ENCODE measurements at places on chromosomes 11 and 22.

- DNase-seq, result no peak
These were observed 1.0 kb downstream of the SYT12 start for GRCh38 chr11:67023957-67024353.

DNA sequence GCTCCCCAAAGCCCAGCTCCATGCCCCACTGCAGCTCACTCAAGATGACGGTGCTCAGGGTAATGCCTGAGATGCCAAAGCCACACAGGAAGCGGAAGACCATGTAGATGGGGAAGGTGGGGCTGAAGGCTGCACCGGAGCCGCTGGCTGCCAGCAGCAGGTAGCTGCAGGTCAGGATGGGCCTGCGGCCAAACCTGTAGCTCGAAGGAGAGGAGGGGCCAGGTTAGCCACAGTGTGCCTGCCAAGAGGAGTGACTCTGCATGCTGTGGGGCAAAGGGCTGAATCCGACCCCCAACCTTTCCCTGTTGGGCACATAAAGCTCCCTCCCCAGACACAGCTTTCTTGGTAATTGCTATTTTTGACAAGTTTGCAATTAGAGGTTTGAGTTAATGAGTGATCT is 14.9 kb upstream of the SLC22A6 start:
- DNase-seq, result no peak

GRCh38 chr11:39345834-39346442 is 2113.5 kb downstream of the LRRC4C start:
- DNase-seq, result no peak

DNA sequence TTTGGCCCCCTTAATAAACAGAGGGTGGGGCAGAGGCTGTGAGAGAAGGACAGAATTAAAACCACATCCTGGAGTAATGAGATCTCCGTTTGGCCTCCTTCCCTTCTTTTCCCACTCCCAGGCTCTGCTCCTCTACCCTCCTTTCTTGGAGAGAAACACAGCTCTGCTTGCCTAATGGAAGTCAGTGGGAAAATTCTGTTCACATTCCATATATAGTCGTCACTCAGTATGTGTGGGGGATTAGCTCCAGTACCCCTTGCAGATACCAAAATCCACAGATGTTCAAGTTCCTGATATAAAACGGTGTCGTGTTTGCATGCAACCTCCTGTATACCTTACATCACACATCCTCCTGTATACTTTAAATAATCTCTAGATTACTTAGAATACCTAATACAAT is 37.6 kb upstream of the THY1 start:
- DNase-seq, result no peak

DNA sequence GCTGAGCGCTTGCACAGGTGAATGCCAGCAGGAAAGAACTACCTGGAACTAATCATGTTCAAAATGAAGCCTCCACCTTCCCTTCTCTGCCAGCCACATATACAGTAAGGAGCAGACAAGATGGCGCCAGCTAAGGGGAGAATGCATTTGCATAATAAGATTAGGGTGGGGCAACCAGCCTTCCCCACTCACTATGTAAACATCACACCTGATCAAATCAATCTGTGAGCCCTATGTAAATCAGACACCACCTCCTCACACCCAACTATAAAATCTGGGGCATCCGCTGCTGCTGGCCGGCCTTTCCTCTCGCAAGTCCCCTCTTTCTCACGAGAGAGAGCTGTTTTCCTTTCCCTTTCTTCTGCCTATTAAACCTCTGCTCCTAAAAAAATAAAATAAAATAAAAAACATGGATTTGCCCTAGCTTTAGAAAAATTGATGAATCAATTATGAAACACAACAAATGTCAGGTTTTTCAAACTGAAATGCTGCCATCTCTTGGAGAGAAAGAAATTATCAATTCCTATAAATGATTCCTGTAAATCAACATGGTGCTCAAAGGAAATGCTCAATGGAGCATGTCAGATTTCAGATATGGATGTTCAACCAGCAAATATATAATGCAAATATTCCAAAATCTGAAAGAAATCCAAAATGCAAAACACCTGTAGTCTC is 108.9 kb downstream of the SGSM3 start:
- no peak for DNase-seq

- no peak for DNase-seq
These were observed 30.6 kb upstream of the PIK3C2A start for GRCh38 chr11:17238377-17238776.

DNA sequence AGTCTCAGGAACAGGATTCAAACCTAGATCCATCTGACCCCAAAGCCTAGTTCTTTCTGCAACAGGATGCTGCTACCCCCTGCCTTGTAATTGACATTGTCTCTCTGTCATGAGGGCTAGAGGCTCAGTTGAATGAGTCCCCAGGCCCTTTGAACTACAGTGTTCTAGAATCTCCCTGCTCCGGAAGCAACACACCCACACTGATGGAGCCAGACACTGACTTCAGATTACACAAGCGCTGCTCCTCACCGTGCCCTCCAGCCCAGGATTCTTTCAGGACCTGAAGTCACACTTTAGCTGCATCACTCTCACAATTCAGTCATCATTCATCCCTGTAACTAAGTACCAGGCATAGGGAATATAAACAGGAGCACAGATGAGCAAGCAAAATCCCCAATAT is 69.6 kb downstream of the RAB30 start:
- DNase-seq, result no peak

GRCh38 chr11:64947208-64947814 is 11.6 kb upstream of the GPHA2 start:
- no peak for DNase-seq

DNA sequence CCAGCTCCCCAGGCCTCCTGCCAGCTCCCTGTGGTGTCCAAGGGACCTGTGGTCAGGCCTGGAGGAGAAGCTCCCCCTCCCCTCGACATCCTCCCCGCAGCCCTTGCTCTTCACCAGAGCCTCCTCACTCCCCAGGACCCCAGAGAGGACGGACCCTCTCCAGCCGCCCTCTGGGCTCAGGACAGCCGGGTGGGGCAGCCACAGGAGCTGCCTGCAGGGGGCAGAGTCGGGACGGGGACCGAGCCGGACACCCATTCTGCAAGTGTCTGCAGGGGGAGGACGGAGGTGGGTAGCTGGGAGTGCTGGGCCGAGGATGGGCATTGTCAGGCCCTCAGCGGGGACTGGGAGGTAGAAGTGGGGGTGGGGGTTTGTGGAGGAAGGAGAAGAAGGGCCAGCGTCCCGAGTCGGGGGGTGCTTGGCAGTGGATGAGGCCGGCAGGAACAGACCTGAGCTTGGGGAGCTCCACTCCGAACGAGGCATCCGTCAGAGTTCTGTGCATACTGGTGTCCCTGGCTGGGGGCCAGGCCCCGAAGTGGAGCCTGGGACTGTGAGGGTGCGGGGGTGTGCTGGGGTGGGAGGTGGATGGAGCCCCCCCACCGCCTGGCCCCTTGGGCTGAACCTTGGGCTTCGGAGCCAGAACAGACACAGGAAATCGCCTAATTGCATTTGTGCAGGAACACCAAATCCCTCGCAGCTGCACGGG is 15.2 kb downstream of the PRR33 start:
- no peak for DNase-seq

GRCh38 chr11:66548774-66549630 is 2.3 kb downstream of the ACTN3 start:
- DNase-seq, result no peak

GRCh38 chr11:2142300-2142759 is 3.1 kb upstream of the IGF2 start:
- DNase-seq, result no peak

- DNase-seq, result no peak
These were observed 42.4 kb upstream of the RASD2 start for GRCh38 chr22:35498026-35498800.

DNA sequence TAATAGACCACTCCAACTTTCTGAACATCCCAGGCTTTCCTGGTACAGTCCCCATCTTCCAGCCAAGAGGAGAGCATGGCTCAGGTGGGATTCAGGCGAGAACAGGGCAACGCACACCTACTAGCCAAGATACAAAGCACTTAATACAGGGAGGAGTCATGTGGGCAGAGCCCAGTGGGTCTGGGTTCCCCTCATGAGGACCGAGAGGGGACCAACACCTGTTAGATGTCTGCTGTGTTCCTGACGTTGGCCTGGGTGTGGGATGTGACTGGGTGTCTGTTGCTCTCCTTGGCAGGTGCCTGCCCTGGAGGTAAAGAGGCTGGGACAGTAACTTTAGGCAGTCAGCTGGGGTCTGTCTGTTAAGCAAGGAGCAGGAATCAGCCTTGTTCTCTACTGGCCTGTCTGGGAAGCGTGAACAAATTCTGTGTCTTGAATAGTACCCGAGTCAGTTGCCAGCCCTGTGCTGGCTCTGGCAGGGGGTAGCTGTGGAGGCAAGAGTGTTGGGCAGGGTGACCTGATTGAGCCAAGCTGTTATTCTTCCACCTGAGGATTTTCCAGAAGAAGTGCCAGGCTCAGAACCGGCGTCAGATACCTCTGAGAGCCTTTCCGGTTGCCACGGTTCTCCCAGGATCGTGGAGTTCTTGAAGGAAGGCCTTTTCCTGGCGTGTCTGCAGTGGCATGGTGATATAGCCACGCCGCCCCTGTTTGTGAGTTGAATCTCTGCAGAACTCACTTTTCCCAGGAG is 56.3 kb downstream of the BCR start:
- DNase-seq, result no peak

GRCh38 chr11:9575260-9576240 is 2.1 kb downstream of the WEE1 start:
- DNase-seq, result no peak

DNA sequence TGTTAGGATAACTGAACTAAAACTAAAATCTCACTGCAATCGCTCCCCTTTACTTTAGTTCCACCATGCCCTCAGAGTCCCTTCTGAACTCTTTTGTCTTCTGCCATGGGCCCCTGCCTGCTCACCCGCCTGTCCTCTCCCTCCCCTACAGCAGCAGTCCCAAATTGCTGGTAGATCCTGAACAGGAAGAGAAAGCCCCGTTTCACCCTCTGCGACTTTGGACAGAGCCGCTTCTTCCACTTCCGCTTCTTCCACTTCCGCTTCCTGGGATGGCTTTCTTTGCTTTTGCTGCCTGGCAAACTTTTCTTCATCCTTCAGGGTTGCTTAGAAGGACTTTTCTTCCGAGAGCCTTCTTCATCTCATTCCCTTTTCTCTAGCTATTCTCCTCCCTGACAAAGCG is 35.7 kb upstream of the TLCD5 start:
- no peak for DNase-seq

GRCh38 chr11:60777572-60777971 is 7.6 kb upstream of the MS4A10 start:
- DNase-seq, result no peak

GRCh38 chr11:74948546-74948897 is 369 bp downstream of the XRRA1 start:
- DNase-seq, result no peak

DNA sequence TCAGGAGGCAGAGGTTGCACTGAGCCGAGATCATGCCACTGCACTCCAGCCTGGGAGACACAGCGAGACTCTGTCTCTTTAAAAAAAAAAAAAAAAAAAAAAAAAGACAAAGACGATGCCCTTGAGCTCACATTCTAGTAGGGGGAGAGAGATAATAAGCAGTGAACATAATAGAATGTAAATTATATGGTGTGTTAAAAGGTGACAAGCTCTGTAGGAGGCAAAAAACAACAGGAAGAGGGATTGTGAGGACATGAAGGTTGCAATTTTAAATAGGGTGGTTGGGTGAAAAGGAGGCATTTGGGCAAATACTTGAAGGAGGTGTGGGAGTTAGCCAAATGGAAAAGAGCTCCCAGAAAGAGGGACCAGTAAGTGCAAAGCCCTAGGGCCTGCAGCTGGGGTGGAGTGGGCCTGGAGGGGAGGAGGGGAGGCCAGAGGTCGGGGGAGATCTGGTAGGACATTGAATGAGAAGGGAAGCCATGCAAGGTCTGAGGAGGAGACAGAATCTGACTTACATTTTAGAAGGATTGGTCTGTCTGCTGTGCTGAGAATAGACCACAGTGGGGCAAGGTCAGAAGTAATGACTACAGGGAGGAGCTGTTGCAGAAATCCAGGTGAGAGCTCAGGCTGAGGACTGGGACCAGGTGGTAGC is 26.6 kb downstream of the P2RY2 start:
- DNase-seq, result no peak

GRCh38 chr22:22938672-22939587 is 51.3 kb downstream of the IGLL5 start:
- DNase-seq, result no peak

GRCh38 chr11:26283852-26284408 is 48.0 kb upstream of the ANO3 start:
- DNase-seq, result no peak

DNA sequence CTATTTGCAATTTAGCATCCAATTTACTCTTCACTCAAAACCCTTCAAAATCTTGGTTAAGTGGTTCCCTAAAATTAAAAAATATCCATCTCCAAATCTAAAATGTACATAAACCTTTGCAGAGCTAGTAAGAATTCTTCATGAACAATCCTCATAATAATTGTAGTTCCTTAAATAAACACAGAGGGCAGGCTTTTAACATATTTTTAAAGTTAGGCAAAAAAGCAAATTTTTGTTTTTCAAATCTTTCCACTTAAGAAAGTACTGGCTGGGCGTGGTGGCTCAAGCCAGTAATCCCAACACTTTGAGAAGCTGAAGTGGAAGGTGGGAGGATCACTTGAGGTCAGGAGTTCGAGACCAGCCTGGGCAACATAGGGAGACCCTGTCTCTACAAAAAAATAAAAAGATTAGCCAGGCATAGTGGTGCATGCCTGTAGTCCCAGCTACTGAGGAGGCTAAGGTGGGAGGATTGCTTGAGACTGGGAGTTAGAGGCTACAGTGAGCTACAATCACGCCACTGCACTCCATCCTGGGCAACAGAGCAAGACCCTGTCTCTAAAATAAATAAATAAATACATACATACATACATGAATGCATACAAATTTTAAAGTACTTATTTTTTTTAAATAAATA is 25.1 kb upstream of the PLAAT3 start:
- no peak for DNase-seq

DNA sequence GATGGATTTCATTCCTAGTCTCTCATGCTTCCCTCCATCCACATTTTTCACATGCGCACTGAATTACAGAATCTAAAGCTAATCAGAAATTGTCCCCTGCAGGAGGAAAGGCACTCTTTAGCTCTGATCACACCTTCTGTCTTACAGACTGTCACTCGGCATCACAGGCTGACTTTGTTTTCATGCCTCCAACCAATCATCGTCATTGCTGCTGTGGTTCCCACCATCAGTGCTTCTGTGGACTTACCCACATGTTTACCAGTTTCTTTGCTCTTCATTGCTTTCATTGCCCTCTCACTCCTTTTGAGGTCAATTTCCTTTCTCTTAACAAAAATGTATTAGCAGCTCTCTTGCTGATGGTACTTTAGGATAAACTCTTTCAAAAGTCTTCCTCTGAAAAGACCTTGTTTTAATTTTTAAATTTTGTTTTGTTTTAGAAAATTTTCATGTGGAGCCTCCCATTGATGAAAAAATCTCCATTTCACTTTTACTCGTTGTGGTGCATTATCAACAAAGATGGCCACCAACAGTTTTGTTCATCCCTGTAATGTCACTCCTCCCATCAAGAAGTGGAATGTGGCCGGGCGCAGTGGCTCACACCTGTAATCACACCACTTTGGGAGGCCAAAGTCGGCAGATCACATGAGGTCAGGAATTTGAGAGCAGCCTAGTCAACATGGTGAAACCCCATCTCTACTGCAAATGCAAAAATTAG is 20.2 kb upstream of the TREH start:
- DNase-seq, result no peak
